Calu3 (cell line): ENCODE measurements at places on chromosomes 6 and 20. TPM values are rescaled to one million over a fixed set of nuclear protein-coding genes. Genes with fewer than 3 reads are reported as not detected.

DNA sequence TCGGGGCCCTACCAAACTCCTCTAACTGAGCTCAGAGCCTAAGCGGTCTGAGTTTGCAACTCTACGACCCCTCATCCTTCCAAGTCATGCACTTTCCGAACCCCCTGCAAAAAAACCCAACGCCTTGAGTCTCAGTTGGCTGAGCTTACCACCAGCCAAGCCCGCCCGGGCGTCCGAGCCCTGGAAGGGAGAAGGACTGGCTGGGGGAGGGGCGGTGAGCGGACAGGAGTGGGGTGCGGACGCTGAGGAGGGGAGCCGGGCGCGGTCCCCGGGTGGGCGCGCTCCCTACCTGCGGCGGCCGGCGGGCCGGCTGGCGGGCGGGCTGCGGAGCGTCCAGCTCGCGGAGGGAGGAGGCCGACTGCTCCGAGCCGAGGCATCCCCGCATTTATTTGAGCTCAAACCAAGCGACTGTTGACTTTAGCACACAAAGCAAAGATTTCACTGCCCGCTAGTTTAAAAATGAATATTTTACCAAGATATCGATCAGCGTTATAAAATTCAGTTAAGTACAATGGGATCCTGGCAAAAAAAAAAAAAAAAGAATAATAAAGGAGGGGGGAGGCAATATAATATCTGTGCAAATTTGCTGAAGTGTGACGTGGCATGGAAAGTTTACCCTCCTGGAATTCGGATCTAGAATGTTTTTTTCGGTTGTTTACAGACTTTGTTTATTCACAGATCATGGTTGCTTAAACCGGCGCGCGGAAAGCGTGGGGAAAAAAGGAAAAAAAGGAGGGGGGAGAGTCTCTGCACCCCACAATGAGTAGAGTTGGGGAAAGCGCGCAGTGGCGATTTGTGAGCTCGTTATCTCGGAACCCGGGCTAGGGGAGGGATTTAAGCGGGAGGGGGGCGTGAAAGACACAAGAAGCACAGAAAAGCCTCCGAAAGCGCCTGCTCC lies 5.9 kb downstream of the FOXA2 start:
- no peak for DNase-seq
- H3K27me3 ChIP-seq, result peaks cover 14% of the 10 kb centered on the region
- peak overlapping the region; percentile 37 for H3K4me3 ChIP-seq

DNA sequence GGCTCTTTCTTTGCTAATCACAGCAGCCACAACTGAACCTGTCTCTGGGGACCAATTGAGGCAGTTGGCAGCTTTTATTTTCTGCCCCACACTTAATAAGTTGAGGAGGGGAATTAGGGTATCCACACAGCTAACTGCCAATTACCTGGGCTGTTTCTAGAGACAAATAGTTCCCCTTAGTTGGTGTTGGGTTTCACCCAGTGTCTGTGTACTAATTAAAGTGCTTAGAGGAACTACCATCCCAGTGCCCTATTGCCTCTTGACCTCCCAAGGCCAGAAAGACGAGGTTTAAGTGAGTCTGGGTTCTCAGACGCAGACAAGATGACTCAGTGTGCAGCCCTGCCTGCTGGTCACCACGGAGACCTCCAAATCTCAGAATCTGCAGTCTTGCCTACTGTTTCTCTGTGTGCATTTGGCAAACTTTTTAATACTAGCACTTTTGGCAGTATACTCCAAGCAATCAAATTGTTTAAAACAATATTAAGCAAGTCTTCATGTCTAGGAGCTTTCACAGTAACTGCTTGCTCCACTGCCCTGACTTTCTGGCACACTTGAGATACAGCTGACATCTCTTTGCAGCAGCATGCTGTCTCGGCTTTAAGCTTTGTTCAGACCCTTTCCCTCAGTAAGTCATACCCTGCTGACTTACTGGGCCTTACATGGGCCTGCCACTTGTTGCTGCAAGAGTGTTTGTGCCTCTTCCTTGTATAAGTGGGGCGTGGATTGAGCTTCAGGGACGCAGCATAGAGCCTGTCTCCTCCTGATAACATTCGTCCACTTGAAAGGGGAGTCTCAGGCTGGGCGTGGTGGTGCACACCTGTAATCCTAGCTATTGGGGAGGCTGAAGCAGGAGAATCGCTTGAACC lies 31.9 kb downstream of the STK35 start:
- no peaks in the 10 kb centered on the region for H3K27me3 ChIP-seq
- no peak overlapping the region for H3K27ac ChIP-seq
- H3K36me3 ChIP-seq, result peaks cover 12% of the 10 kb centered on the region
- peaks cover 34% of the 10 kb centered on the region for H3K4me1 ChIP-seq
- no peak overlapping the region for H3K4me3 ChIP-seq

- no peak for DNase-seq
- H3K36me3 ChIP-seq, result no peaks in the 10 kb centered on the region
- H3K27ac ChIP-seq, result no peak overlapping the region
These were observed 60.9 kb downstream of the PGM3 start for GRCh38 chr6:83132121-83132520.

- peaks cover 4% of the 10 kb centered on the region for H3K36me3 ChIP-seq
- no peak overlapping the region for H3K4me3 ChIP-seq
- H3K4me1 ChIP-seq, result no peaks in the 10 kb centered on the region
- no peak for DNase-seq
- no peaks in the 10 kb centered on the region for H3K27me3 ChIP-seq
These were observed 15.3 kb upstream of the NINL start for GRCh38 chr20:25600632-25601031.

- no peaks in the 10 kb centered on the region for H3K4me1 ChIP-seq
- peaks cover 5% of the 10 kb centered on the region for H3K36me3 ChIP-seq
- no peak for DNase-seq
- no peak overlapping the region for H3K27ac ChIP-seq
- peaks cover 9% of the 10 kb centered on the region for H3K27me3 ChIP-seq
These were observed 117.3 kb downstream of the PSMB1 start for GRCh38 chr6:170435766-170436165.

DNA sequence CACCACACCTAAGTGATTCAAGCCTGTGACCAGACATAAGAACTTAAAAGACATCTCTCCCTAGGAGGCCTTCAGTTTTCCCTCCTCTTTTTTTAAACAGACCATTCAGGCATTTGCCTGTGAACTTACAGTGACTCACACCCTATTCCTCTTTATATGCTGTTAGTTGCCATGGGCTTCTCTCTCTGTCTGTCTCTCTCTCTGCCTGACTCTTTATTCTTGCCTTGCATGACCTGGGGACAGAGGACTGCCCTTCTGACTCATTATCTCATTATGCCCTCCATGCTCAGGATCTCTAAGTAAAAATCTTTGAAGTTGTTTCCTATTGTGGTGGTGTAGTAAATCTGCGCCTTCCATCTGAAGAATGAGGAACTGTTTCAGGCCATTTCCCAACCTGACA lies 442.2 kb upstream of the MAN1A1 start:
- no peaks in the 10 kb centered on the region for H3K27me3 ChIP-seq
- H3K27ac ChIP-seq, result no peak overlapping the region
- no peaks in the 10 kb centered on the region for H3K4me1 ChIP-seq
- DNase-seq, result no peak

DNA sequence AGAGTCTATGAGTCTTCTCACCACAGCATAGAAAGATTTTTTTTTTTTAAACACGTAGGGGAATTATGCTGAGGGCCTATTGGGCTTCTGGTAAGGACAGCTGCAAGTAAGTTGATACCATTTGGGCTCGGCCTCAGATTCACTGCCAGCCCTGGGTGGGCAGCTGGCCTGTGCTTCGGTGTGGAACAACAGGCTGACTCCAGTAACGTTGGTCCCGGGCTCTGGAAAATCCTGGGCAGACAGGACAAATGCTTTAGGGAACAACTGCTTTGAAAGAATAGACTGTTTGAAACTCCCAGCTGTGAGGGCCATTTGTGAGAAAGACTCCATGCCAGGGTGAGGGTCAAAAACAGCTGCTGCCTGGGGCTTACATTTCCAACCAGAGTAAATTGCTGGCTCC lies 366.5 kb downstream of the QKI start:
- DNase-seq, result no peak
- H3K27me3 ChIP-seq, result no peaks in the 10 kb centered on the region
- no peak overlapping the region for H3K4me3 ChIP-seq
- no peaks in the 10 kb centered on the region for H3K36me3 ChIP-seq
- H3K27ac ChIP-seq, result no peak overlapping the region
- H3K4me1 ChIP-seq, result no peaks in the 10 kb centered on the region

GRCh38 chr6:146542881-146543210 lies 787 bp upstream of the RAB32 start:
- H3K27ac ChIP-seq, result no peak overlapping the region
- peaks cover 7% of the 10 kb centered on the region for H3K4me1 ChIP-seq

DNA sequence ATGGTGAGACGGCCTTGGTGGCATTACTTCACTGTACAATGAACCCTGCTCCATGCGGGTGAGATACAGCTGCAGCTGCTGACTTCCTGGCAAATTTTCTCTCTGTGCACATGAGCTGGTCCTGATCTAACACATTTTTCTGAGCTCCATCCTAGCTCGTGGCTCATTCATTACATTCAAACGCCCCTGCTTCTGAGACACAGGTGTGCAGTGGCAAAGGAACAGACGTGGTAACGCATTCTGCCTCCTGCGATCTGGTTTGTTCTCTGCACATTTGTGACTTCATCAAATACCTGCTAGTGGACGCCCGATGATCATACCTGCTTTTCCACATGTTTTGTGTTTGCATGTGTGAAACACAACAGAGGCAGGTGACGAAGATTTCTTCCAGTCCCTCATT lies 189.6 kb upstream of the PDE10A start:
- H3K4me1 ChIP-seq, result no peaks in the 10 kb centered on the region
- peaks cover 37% of the 10 kb centered on the region for H3K27me3 ChIP-seq
- no peaks in the 10 kb centered on the region for H3K36me3 ChIP-seq
- no peak overlapping the region for H3K27ac ChIP-seq
- no peak for DNase-seq
- no peak overlapping the region for H3K4me3 ChIP-seq

DNA sequence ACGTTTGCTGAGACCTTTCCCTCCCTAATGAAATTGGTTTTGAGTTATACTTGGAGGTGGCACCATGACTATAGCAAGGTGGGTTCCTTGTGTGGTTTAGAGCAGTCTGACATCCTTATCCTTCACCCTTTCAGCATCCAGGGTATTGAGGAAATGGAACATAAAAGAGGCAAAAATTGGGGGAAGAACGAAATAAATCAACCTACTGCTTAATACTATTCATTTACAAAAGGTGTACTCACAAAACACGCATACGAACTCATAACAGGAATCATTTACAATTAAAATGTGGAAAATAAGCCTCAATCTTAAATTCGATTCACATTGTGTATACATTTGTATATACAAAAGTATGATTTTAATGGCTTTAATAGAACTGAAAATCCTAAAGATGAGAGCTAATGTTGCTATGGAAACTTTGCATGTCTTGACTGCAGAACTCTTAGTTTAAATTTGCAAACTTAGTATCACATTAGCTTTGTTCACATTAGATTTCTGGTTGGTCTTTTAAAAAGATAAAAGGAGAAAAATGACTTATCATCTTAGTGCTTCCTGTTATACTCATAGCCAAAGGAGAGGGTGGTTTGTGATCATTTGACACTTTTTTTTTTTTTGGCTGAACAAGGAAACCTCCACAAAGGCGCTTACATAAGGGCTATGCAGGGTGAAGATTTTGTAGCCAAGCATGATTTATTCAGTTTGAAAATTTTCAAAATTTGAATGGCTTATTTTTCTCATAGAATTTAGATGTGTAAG lies 76.1 kb upstream of the ATXN1 start:
- no peaks in the 10 kb centered on the region for H3K36me3 ChIP-seq
- H3K27ac ChIP-seq, result no peak overlapping the region
- DNase-seq, result no peak
- peaks cover 24% of the 10 kb centered on the region for H3K4me1 ChIP-seq
- no peaks in the 10 kb centered on the region for H3K27me3 ChIP-seq

DNA sequence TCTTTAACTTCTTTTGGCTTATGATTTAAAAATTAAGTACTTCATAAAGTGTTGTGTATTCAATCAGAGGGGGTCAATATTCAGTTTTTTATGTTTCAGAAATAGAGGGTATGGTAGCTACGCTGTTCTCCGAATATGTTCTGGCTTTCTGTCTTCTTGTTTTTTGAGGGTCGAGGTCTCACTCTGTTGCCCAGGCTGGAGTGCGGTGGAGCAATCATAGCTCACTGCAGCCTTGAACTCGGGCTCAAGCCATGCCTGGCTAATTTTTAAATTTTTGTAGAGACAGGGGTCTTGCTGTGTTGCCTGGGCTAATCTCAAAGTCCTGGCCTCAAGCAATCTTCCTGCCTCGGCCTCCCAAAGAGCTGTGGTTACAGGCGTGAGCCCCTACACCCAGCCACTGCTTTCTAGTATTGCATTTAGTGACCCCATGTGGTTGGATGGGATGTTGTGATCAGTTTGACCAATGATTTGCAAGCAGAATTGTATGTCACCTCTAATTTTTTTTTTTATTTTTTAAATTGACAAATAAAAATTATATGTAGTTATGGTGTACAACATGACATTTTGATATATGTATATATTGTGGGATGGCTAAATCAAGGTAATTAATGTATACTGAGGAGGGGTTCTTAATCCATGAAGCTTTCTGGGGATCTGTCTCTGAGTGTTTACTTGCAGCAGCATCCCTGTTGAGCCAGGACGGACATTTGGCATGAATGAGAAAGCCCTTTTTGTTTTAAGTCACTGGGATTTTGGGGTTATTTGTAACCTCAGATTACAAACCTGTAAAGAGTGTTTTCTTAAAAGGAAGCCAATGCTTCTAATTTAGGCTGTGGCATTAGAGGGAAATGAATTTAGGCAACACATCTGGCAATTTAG lies 38.5 kb upstream of the DEK start:
- H3K27me3 ChIP-seq, result no peaks in the 10 kb centered on the region
- H3K27ac ChIP-seq, result no peak overlapping the region
- H3K4me3 ChIP-seq, result no peak overlapping the region
- H3K4me1 ChIP-seq, result no peaks in the 10 kb centered on the region
- no peak for DNase-seq
- H3K36me3 ChIP-seq, result no peaks in the 10 kb centered on the region

GRCh38 chr6:43934803-43935602 lies 165.0 kb downstream of the VEGFA start:
- no peaks in the 10 kb centered on the region for H3K36me3 ChIP-seq
- H3K27ac ChIP-seq, result no peak overlapping the region
- DNase-seq, result no peak
- H3K27me3 ChIP-seq, result no peaks in the 10 kb centered on the region
- H3K4me3 ChIP-seq, result no peak overlapping the region
- peaks cover 14% of the 10 kb centered on the region for H3K4me1 ChIP-seq

DNA sequence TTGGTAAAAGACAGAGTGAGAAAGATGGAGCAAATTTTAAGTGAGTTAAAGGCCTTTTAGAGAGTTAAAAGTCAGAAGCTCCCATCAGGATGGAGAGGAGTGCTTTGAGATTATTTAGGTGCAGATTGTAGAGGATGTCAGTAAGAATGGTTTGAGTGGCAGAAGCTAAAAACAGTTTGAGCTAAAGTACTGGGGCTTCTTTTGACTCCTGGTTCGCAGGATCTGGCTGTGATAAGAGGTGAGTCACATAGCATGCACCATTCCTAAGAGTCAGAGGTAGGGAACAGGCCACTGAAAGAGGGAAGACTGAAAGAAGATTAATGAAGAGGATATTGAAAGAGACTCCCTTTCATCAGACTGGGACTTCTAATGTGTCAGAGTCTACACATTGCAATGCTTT lies 1047.9 kb upstream of the MAP3K7 start:
- DNase-seq, result no peak
- no peaks in the 10 kb centered on the region for H3K36me3 ChIP-seq
- no peaks in the 10 kb centered on the region for H3K27me3 ChIP-seq
- no peak overlapping the region for H3K4me3 ChIP-seq
- H3K27ac ChIP-seq, result no peak overlapping the region

The FOXA2 gene
- total RNA-seq, result 1.1 and 2.1 TPM in 2 replicates

The BTN3A1 gene
- total RNA-seq, result 29.0 and 40.5 TPM in 2 replicates

The MAN1A1 gene
- 13.3 and 13.7 TPM in 2 replicates for total RNA-seq

The PAQR8 gene
- 16.1 and 16.3 TPM in 2 replicates for total RNA-seq

The HLA-DQB1 gene
- 139 and 190 TPM in 2 replicates for total RNA-seq

The ARFGEF3 gene
- total RNA-seq, result 15.4 and 16.3 TPM in 2 replicates

The ME1 gene
- total RNA-seq, result 11.4 and 14.5 TPM in 2 replicates

The MAS1 gene
- not detected in 2 replicates for total RNA-seq

The RAB44 gene
- not detected in 2 replicates for total RNA-seq

The ARMH2 gene
- total RNA-seq, result not detected in 2 replicates
